Left renal cortex interstitium (tissue), 4 donors: ENCODE measurements at places on chromosomes 2 and 18. TPM values are rescaled to one million over a fixed set of nuclear protein-coding genes. Genes with fewer than 3 reads are reported as not detected.

DNA sequence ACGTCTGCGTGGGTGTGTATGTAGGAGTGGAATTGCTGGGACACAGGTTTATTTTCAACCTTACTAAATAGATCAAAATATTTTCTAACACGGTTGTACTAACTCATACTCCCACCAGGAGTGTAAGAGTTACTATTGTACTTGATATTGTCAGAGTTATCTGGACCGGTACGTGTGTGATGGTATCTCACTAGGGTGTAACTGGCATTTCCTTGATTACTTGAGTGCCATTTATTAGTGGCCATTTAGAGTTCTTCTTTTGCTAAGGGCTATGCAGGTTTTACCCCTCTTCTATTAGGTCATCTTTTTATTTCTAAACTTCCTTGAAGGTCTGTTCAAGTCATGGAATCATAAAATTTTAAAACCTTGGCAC, 33.5 kb downstream of the CENPO start:
- no peak for DNase-seq

DNA sequence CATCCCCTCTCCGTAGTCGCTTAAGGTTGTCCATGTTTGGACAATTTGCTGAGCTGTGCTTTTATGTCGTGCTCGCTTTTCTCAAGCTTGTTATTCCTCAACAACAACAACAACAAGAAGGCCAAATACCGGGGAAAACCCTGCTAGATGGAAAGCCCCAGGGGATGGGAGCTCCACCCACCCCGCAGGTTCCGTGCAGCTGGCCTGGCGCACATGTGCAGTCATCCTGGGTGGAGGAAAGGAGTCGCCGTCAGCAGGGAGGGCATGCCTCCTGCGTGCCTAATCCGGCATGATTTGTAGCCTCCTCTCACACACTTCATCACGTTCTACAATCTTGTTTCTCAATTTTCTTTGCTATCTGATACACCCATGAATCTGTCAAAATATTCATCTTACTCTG, 87.4 kb upstream of the SALL3 start:
- DNase-seq: no peak

DNA sequence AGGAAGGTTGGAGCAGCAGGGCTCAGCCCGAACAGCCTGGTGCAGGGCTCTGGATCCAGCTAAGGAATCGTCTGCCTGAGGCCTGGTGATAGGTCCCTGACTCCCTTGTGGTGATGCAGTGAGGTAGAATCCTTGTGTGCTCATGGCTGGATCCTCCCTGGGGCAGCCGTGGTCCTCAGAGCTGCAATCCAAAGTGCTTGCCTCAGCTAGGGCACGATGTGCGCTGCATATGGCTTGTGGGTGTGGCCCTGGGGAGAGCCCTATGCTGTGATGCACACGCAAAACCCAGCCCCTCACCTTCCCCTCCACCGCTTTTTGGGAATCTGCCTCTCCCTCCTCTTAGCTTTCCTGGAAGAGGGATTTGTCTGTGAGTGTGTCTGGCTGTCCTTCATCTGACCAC, 142.2 kb downstream of the DYSF start:
- DNase-seq: no peak

Gene CD207
- polyA plus RNA-seq: 0.06 TPM

Gene CHST10
- polyA plus RNA-seq: 20.4 TPM
